ENCODE measurements at places on chromosomes 3 and 15. TPM values are rescaled to one million over a fixed set of nuclear protein-coding genes. Genes with fewer than 3 reads are reported as not detected.

The ATP2B2 gene
- 0.24 TPM for total RNA-seq

The DUSP7 gene
- 62.6 TPM for total RNA-seq

The SPINK8 gene
- total RNA-seq = 1.6 TPM

The NOX5 gene
- 0.44 TPM for total RNA-seq

The CRYGS gene
- 1.2 TPM for total RNA-seq

The MASP1 gene
- 1.6 TPM for total RNA-seq

DNA sequence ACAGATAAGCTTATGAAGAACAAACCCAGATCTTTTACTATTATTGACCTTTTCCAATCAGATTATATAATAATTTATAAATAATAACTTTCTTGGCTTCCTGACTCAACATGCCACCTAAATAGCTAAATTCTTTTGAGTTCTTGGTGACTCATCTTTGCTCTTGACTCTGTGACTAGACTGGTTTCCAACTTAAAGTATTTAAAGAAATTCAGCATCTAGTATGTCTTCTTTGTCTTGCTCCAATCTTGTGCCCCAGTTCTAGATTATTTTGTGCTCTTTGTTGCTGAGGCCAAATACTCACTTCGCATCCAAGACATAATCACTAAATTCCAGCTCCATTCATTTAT lies 483.2 kb upstream of the TBL1XR1 start:
- no peak for ATAC-seq

GRCh38 chr3:25708036-25708435 lies 43.3 kb upstream of the TOP2B start:
- ATAC-seq = no peak

- ATAC-seq = no peak
These were observed 631.0 kb upstream of the GRM7 start for GRCh38 chr3:6229778-6230410.

DNA sequence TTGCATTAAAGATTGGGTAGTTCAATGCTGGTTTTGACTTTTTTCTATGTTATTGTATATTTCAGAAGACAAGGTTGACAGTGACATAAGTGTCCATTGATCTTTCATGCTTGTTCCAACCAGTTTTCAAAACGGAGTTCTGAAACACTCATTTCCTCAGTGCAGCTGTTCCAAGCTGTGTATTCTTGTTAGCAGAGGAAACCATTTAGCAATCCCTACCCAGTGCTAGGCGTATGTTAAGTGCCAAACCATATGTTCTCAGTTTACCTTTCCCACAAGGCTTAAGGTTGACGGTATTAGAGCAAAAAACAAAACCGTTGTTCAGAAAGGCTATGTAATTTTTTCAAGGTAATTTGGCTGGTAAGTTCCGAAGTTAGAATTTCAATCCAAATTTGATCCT lies 9.1 kb downstream of the ATOSA start:
- ATAC-seq = no peak

DNA sequence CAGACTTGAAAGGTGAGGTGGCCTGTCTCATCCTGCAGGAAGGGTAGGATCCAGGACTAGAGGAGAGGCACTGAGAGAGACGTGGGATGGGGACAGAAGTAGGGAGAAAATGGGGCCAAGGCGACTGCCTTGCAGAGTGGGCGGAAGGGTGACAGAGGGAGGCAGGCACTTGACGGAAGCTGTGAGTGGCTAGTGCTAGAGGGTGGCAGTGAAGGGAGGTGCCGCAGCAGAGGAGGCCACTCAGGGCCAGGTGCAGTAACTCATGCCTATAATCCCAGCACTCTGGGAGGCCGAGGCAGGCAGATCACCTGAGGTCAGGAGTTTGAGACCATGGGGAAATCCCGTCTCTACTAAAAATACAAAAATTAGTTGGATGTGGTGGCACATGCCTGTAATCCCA lies 7.3 kb downstream of the CCDC33 start:
- no peak for ATAC-seq

DNA sequence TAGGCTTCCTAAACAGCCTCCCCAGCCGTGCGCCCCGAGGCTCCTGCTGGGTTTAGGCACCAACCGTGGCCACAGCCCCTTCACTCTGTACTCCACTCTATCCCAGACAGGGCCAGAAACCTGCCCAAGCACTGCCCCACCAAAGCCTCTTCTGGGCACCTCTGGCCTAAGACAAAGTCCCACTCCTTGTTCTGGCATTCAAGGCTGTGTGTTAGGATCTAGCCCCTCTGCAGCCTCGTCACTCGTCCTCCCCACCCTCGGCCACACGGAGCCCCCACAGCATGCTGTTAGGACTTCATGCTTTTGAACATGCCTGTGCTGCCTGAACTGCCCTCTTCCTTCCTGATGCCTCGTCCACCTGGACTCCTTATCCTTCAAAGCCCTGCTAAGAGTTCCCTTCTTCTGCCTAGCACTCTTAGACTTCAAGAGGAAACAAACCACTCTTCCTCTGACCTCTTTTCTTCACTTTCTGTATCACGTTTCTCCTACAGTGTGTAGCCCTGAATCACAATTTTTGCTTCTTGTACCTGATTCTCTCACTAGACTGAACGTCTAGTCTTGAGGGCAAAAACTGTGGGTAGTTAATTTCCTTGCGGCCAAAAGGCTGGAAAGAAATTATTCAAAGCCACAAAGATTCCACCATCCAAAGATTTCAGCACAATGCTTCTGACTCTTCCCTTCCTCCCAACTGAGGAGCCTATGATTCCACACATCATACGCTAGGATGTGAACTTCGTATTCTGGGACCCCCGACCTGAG lies 28.6 kb downstream of the WNT7A start:
- ATAC-seq = no peak

DNA sequence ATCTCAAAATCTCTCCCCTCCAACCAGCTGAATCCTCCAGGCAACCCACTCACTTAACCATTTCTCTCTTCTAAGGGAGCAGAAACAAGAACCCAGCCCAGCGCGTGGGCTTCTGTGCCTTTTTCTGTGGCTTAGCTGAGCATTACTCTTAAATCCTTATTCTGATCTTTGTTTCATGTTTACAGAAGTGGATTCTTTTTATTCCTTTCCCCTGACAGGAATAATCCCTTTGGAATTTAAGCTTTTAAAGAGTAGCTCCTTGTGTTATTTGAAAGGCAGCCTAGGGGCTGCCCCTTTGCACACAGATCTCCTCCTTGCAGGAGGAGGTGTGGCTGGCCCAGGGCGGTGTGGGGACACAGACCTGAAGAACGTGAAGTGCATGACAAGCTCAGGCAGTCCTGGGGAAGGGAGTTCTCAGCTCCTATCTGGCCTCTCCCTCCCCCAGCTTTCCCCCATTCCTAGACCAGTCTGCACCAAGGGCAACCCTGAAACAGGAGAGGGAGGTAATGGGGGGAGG lies 77.1 kb upstream of the UBE2E1 start:
- ATAC-seq = peak; percentile 95

DNA sequence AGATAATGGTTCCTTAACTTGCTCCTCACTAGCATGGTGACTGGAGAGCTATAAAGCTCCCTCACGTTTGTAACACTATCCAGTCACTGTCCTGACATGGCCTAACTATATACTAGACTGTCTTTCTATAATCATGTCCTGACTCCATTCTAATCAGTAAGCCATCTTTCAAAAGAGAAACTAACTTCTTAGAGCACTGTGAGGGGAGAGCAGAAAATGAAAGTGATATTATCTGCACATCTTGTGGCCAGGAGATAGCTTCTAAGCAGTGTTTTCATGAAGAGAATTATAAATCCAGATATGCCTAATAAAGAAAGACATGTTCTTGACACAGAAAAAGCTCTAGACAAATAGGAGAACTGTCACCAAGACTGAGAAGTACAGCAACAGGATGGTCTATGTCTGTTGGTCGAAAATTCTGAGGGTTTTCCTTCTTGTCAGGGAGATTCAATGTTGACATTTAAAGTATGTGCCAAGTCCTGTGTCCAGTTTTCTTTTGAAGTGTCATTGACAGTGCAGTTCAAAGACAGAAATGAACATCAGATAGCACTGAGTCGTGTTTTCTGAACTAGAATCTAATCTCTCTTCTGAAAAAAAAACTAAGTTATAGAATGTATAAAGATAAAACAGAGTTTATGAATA lies 230.6 kb upstream of the PEX5L start:
- no peak for ATAC-seq

GRCh38 chr3:14000556-14000955 lies 120.7 kb upstream of the WNT7A start:
- peak; percentile 50 for ATAC-seq

- peak; percentile 82 for ATAC-seq
These were observed at the start of gene MIX23 for GRCh38 chr3:122382888-122383666. Gene MIX23 (minus strand): TSS chr3:122383231. CDS start chr3:122383224, 7 bp downstream.

DNA sequence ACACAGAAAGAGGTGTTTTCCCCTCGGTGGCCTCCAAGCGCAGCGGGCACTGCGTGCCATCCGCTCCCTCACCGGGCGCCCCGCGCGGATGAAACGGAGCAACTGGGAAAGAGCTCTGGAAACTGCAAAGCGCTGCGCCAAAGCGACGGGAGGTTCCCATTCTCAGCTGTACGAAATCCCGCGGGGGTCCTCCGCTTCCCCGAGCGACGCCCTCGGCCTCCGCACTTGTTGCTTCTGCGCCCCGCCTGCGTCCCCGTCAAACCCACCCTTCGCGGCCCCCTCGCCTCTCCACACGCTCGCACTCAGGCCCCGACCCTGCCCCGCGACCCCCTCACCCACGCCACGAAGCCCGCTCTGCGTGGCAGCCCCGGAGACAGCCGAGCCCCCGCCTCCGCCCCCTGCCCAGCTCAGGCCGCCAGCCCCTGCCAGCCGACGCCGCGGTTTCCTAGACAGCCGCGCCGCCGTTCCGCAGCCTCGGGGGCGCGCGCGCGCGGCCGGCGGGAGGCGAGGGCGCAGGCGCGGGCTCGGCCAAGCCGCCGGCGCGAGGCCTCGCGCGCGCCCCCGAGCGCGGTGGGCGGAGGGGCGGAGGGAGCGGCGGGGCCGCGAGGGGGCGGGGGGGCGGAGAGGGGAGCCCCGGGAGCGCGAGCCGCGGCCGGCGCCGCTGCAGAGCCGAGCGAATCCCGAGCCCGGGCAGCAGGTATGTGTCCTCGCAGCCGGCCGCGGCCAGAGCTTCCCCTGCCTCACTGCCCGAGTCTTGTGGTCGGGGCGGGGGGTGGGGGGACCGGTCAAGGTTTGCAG lies at the start of gene TMEM266:
Gene TMEM266, plus strand, starts transcription at position 666 of the 798 bp plus-strand sequence. CDS start 74,279 bp downstream, outside the sequence.
- ATAC-seq = peak; percentile 52

GRCh38 chr3:73538486-73538885 lies 86.3 kb downstream of the PDZRN3 start:
- no peak for ATAC-seq

DNA sequence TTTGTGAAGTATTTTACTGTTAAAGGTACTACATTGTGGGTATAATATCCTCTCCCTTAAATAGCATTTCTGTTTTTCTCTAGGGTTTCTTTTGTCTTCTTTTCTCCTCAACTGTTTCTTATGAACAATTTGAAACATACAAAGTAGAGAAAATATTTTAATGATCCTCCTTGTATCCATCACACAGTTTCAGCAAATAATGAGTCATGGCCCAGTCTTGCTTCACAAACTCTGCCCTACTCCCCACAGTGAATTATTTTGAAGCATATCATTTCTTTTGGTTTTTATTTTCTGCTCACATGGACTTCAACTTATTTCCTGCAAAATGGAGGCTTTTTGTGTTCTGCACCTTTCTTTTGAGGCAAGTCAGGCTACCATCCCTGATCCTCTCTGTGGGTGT lies 6.1 kb upstream of the SCAANT1 start:
- ATAC-seq = no peak

DNA sequence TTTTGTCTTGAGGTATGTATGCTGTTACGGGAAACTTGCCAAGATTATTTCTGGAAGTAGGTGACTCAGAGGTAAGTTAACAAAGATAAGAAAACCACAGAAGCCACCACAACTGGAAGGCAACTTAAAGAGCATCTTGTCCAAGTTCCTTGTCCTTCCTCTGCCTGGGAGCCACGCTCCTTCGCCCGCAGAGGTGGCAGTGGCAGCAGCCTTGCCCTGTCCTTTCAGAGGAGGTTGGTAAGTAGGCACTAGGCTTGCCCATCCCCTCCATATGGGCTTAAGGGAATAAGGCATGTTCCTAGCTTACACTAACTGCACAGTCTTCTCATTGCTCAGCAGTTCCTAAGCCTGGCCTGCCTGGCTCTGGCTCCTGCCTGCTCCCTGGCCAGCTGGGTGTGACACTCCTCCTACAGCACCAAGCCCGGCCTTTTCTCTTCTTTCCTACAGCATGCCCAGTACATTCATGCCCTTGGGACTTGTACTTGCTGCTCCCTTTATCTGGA lies 48.0 kb upstream of the RAB6B start:
- peak; percentile 61 for ATAC-seq

- ATAC-seq = no peak
These were observed 13.9 kb downstream of the CEP152 start for GRCh38 chr15:48796930-48797329.

GRCh38 chr3:5052247-5052646 lies 69.8 kb upstream of the ARL8B start:
- ATAC-seq = no peak

- no peak for ATAC-seq
These were observed 38.2 kb downstream of the MTMR10 start for GRCh38 chr15:30953183-30953582.

- no peak for ATAC-seq
These were observed 38.7 kb upstream of the DNAAF4 start for GRCh38 chr15:55546718-55547117.

GRCh38 chr3:51978143-51978502 lies 3.3 kb downstream of the ABHD14A start:
- ATAC-seq = no peak

DNA sequence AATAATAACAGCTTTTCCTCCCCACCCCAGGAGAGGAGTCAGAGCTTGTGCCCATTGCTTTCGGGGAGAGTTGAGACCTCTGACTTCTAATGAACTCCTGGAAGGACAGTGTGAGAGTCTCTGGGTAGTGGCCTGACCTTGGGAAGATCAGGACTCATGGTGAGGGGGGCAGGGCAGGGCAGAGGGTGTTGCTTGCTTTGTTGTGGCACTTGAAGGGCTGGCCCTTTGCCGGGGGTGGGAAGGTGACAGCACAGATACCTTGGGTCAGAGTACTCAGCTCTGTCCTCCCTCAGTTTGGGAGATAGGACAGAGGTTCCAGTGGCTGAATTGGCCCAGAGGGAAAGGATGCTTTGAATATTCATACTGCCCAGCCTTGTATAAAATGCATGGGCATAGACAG lies 15.8 kb downstream of the RBP2 start:
- no peak for ATAC-seq

GRCh38 chr3:183013856-183014255 lies 33.5 kb upstream of the DCUN1D1 start:
- ATAC-seq = no peak

DNA sequence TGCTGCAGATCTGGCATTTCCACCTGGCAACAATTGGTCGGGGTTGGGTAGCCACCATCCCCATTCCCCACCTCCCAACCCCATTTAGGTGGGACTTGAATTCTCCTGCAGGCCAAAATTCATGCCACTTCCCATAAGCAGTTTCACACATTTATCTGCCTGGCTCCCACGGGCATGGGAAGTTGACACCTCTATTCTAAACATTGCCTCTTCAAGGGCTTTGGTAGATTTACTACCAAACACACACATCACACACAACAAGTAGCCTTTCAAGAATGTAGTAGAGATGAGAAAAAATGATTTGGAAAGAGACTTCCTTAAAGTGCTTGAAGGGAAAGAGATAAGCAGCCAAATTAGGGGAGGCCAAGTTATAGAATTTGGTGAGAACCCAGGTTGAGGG lies 30.9 kb downstream of the ZBTB38 start:
- no peak for ATAC-seq

GRCh38 chr3:23945663-23945912 lies 502 bp downstream of the NR1D2 start:
- ATAC-seq = no peak

GRCh38 chr3:150106740-150107428 lies 136.2 kb upstream of the PFN2 start:
- ATAC-seq = no peak

Measured in esophagus mucosa (tissue), 1 donor.